Activated CD8-positive, alpha-beta memory T cell treated with anti-CD3 and anti-CD28 coated beads for 4 hours (primary cell): ENCODE measurements at places on chromosomes 3 and 15.

GRCh38 chr3:46395210-46395661, 11.6 kb downstream of the CCR5AS start:
- DNase-seq = no peak

GRCh38 chr15:64379216-64379960, 1.9 kb downstream of the PCLAF start:
- DNase-seq = no peak

DNA sequence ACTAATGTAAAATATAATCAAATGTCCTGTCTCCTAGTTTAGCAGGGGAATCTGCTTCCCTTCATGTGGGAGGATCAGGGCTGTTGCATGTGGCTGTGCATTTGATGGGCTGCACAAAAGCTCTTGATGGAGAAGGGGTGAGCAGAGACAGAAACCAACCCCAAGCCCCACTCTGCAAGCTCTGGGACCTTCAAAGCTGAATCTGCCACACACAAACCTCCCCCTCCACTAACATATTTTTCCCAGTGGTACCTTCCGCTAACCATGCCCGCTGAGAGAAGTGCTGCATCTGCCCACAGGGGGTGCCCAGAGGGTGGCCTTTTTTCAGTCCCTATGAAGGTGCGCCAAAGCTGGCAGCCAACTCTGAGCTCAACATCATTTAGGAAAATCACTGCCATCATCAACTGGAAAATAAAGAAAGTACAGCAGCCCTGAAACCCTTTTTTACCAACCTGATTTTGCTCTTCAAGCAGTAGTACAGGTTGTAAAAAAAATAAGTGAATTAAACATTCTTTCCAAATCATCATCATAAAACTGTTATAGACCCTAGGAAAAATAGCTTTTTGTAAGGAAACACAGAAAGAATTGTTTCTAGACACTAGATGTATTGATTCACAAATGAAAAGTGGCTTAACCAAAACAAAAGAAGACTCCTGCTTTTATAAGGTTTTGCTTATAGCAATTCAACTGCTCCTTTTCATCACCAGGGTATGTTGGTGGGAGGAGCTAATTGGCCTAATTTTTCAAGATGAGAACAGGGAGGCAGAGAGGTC, 97.0 kb downstream of the HHLA2 start:
- no peak for DNase-seq

DNA sequence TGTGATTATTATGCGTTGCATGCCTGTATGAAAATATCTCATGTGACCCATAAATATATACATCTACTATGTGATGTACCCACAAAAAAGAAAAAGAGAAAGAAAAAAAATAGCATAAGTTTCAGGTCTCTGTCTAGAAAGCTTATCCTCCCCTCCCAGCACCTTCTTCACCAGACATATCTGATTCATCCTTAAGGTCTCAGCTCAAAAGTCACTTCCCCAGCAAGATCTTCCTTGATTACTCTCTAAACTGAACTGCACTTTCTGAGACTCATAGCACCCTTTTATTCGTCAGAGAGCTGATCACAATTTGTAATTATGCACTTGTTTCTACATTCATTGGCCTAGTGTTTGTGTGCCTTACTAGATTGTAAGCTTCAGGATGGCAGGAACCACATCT, 11.1 kb upstream of the PTPN9 start:
- no peak for DNase-seq

- DNase-seq = no peak
Observed at GRCh38 chr15:63056829-63057228, 14.3 kb downstream of the TPM1 start.

- no peak for DNase-seq
Observed at GRCh38 chr3:143201045-143201444, 81.5 kb downstream of the CHST2 start.

GRCh38 chr3:31522152-31522551, 10.6 kb upstream of the STT3B start:
- DNase-seq = no peak

DNA sequence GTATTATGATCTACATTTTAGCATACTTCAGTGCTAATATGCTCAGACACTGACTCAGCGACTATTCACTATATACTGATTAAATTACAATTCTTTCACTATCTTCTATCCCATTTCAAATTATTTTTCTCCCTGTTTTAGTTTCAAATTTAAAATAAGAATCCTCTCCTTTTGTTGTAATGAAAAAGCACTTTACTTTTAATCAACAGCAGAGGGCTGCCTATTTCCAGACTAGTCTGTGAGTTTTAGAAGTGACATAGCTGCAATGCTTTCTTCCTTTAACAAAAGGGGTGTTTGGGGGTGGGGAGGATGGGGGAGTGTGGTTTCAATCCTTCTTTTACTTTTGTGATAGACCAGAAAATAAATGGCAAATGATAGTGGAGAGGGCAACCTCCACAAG, 2.4 kb downstream of the NEDD4 start:
- DNase-seq = no peak

DNA sequence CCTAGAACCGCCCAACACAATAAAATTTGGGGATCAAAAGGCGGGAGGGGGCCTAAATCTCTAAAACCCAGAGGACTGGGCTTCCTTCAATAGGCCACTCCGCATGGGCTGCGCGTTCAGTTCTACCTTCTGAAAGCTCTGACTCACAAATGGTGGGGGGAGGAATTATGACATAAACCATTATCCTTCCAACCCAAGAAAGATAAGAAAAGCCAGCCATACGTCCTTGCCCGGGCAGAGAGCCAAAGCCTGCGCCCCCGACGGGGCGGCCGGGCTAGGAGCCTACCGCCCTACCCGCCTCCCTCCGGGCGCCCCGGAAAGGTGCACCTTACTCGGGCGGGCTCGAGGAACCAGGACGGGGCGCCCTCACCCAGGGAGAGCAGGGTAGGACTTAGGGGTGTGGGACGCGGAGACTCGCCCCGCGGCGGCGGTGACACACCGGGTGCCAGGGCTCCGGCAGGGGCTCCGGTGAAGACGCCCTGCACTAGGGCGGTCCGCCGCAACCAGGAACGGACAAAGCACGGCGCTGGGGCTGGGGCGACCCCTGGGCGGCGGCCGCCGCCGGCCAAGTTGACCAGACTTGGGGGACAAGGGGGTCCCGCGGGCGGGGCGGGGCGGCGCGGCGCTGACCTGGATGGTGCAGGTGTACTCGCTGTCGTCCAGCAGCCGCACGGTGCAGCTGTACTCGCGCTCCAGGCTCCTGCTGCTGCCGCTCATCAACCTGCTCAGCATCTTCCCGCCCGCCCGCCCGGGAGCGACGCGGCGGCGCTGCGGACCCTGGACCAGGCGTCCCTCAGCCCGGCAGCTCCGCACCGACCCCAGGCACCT, 534 bp downstream of the FRMD5 start:
- DNase-seq = peak; percentile 7

DNA sequence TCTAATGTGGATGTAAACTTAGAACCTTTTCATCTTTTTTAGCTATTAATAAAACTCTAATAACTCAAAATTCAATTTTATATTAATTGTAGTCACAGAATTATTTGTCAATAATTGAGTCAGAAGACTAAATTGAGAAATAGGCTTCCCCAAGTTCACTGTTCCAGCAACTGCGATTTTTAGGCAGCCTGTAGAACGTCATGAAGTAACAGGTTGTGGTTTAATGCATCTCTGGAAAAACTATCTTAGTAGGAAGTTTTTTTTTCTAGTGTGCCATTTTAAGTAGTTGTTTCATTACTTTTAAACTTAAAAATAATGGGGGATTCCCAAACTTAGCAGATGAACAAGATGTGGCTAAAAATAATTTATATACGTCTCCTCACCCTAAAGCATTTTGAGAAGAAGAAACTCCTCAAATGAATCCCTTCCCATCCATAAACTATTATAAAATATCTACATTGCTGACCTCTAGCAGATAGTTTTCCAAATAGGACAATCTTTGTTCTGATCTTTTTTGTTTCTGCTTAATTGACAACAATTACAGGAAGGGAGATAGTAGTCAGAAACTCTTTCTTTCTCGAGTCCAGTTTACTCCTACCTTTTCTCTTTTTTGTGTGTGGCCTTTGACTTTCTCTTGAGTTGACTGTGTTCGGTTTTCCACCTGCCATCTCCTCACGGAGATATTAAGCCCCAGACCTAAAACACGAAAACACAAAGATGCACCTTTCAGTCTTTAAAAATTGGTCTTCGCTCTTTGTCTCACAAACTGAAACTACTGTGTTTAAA, 43.1 kb downstream of the LRCH3 start:
- no peak for DNase-seq

DNA sequence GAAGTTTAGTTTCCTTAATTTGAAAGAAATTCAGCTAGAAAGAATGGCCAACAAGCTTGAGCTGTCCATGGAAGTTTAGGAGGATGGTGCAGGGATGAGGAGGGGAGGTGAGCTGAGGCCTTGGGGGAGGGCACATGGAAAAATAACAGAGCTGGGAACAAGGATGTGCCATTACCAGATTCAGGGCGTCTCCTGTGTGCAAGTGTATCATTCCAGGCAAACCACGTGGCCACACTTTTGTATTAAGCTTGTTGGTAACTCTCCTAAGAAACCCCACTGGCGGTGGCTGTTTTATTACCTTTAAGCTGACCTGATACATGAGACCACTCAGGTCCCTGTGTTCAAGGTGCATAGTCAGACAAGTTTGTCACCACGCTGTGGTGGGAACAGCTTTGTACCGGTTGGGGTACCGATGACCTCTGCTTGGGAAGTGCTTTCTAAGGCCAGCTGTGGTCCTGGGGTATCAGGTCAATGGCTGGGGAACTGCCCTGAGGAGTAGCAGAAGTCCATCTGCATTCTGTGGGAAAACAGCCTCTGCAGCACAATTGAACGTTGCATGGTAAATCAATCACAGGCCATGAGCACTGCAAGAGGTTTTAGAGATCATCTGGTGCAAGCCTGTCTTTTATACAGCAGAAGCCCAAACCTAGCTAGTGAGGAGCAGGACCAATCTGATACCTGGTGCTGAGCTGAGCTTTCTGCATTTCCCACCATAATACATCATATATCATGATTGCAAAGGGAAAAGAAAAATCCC, 235.5 kb downstream of the THSD4 start:
- DNase-seq = no peak

DNA sequence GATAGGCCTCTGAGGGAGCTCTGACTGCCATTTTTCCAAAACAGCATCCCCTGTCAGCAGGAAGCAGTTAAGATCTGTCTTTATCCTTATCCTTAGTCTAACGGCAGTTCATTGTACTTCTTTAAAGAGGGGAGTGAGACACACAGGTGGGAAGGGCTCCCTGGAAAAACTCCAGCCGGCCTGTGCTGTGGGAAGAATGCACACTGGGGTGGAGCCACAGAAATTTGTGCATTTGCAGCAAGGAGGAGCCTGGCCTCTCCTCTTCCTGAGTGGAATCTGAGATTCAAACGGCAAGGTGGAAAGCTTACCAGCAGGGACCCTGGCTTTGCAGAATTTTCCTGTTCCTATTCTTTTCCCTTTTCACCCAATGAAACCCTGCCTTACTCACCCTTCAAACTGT, 1209.4 kb downstream of the ROBO2 start:
- no peak for DNase-seq

DNA sequence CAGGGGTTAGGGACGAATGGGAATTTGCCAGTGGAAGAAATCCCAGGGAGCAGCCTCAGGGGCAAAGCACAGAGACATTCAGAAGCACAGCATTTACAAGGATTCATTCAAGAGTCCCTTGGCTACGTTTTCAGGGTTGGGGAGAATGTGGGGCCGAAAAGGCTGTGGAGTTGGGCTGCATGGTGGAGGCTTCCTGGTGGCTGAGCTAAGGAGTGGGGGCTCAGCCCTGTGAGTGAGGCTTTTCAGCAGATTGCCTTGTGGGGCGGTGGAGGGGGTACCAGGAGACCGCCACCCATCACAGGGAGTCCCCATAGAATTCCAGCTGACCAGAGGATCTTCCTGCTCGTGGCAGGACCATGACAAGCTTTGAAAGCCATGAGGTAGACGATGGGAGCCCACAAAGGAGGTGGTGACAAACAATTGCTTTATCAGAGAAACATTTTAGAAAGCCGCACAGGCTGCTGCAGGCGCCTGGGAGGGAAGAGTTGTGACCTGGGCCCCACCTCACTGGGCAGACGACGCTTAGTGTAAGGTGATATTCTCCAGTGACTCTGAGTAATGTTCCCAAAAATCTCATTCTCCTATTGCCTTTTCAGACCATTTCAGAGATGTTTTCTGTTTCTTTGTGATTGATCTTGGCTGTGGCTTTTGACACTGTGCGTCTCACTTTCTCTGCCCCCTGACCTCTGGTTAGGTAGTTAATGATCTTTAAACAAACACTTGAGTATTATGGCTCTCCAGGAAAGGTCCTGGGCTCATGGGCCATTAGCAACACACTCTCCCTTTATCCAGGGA, 128.0 kb downstream of the DNAJB8 start:
- no peak for DNase-seq

GRCh38 chr15:67724691-67725375, 100.5 kb upstream of the SKOR1 start:
- DNase-seq = no peak

DNA sequence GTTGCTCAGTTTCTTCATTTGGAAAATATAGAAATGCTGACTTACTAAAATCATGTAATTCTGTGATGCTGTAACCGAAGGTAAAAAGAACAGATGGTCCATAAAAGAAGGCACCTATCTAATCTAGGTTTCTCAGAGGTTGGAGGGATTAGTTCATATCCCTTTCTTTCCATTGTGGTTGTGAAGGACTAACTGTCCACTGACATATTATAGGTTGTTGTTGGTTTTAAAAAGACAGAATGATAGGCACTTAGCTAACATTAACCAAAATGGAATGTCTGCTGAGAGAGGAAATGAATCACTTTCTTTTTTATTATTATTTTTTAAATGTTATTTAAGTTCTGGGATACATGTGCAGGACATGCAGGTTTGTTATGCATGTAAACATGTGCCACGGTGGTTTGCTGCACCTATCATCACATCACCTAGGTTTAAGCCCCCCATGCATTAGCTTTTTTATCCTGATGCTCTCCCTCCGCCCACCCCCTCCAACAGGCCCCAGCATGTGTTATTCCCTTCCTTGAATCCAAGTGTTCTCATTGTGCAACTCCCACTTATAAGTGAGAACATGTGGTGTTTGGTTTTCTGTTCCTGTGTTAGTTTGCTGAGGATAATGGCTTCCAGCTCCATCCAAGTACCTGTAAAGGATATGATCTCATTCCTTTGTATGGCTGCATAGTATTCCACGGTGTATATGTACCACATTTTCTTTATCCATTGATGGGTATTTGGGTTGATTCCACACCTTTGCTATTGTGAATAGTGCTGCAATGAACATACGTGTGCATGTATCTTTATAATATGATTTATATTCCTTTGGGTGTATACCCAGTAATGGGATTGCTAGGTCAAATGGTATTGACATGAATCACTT, 45.8 kb downstream of the ALDH1A2 start:
- DNase-seq = no peak

DNA sequence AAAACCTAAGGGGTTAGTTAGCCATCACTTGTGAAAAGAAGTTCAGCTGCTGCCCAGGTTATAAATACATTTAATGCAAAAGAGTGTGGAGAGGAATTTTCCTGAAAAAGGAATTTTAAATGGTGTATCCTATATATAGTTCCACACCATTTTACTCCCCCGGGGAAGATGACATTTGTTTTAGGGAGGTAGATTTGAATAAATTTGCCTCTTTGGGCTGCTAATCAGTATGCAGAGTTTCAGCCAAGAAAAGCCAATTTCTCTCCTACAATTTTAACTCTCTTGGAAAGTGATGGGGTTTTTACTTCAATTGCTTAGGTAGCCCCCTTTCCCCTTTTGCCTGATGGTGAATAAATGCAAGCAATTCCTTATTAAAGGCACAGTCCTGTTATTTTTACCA, 161.2 kb downstream of the OTOL1 start:
- no peak for DNase-seq

GRCh38 chr15:62870216-62870615, 172.3 kb upstream of the TPM1 start:
- no peak for DNase-seq
